ENCODE measurements at places on chromosomes 2 and 18.

DNA sequence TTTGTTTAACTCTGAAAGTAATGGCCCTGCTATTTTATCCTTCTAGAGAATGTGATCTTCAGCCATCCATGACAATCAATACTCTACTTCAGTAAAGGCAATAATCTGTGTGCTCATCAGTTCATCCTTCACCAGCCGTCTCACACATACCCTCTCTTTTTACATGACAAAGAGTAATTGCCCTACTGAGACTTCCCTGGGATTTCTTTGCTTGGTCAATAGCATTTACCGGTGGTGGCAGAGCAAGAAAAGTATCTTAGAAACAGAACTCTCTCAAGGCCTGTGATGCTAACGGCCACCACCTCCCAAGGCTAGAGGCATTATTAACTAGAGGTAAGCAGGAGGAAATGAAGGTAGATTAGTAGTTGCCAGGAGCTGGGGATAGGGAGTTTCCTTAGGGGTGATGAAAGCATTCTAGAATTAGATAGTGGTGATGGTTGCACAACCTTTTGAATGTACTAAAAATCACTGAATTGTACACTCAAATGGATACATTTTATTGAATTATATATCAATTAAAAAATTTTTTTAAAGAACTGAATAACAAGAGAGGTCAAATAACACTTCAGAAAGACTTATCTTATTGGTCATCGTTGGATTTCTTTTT lies 57.9 kb upstream of the EPC2 start:
- no peak for DNase-seq

GRCh38 chr2:31234683-31235503 lies 941 bp downstream of the EHD3 start:
- DNase-seq: no peak

- no peak for DNase-seq
Observed at GRCh38 chr18:23912356-23912755, 102.2 kb upstream of the TTC39C start.

- no peak for DNase-seq
Observed at GRCh38 chr2:235131334-235132305, 179.8 kb downstream of the SH3BP4 start.

- DNase-seq: no peak
Observed at GRCh38 chr18:11747731-11748130, 58.7 kb downstream of the GNAL start.

DNA sequence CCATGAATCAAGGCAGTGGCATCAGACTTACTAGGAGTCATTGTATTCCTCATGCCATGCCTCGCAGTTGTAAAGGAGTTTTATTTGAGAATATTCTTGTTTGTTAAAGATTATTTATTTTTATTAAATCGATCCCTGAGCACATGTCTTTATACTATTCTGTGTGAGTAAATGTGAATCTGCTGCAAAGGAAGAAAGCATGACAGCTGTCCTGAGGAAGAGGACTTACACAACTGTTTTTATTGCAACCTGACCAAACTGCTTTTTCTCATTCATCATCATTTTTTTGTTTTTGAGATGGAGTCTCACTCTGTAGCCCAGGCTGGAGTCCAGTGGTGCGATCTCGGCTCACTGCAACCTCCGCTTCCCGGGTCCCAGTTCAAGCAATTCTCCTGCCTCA lies 34.1 kb downstream of the INO80D start:
- DNase-seq: no peak

GRCh38 chr2:238866656-238867277 lies 18.9 kb downstream of the TWIST2 start:
- DNase-seq: no peak

- DNase-seq: no peak
Observed at GRCh38 chr2:18484625-18485024, 75.8 kb downstream of the RDH14 start.

- no peak for DNase-seq
Observed at GRCh38 chr2:9699139-9700108, 68.6 kb upstream of the YWHAQ start.

DNA sequence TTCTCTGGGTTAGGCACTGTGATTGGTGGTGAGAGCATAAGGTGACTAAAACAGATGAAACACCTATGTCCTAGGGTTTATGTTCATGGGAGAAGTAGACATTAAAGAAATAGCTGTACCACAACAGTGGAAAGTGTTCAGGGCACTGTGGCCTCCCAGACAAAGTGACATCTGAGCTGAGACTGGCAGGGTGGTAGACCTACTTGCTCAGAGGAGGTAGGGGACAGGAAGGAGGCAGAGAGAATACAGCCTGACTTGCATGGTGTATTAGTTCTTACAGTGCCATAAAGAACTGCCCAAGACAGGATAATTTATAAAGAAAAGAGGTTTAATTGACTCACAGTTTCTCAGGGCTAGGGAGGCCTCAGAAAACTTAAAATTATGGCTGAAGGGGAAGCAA lies 82.6 kb downstream of the MAPRE2 start:
- no peak for DNase-seq

- DNase-seq: no peak
Observed at GRCh38 chr2:99660616-99661406, 171.0 kb upstream of the REV1 start.

DNA sequence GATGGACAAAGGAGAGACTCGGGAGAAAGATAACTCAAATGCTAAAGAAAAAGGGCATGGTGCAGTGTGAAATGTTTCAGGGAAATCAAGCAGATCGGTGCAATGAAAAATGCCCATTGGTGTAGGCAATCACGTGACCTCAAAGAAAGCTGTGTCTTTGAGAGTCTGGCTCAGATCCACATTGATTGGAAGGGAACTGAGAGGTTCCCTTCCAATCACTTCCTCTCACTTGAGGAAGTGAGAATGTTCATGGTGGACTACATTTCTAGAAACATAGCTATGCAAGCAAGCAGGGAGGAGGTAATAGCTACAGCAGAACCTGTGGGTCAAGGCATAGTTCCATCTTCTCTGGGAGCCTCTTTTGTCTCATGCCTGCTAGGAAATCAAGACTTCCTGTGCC lies 187.4 kb downstream of the LPIN1 start:
- no peak for DNase-seq

- DNase-seq: no peak
Observed at GRCh38 chr2:146985753-146986152, 859.1 kb upstream of the ACVR2A start.

GRCh38 chr2:192035731-192036442 lies 158.8 kb downstream of the TMEFF2 start:
- no peak for DNase-seq

DNA sequence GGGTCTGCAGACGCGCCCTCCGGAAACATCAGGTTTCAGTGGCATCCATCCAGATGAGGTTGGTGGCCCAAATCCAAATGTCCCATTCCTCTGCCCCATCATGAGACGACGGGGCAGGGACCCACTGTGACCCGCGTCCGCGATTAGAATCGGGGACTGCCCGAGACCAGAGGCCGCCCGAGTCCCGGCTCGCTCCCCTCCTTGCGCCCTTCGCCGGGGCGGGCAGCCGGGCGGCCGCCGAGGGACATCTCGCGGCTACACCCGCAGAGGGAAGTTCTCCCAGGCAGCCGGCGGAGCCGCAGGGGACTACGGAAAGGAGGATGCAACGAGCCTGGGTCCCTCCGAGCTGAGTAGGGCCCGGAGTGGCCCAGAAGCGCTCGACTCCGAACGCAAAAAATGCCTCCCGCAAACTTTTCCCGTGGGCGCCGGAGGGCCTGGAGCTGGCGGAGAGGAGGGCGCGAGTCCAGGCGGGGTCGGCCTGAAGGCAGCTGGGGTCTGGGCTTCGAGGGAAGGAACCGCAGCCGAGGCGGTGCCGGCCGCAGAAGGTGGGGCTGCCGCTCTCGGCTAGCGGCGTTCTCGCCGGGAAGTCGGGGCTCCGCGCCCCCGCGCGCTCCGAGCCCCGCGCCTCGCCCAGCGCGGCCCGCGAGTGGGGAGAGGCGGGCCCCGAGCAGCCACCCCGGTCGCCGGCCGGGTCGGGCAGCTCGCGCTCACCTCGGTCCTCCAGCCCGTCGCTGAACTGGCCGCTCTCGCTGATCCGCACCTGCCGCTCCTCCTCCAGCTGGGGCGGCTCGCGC lies 580 bp downstream of the TMEM163 start:
- DNase-seq: no peak

GRCh38 chr2:62216113-62216512 lies 20.2 kb downstream of the B3GNT2 start:
- DNase-seq: no peak

GRCh38 chr2:192265751-192266150 lies 71.0 kb upstream of the TMEFF2 start:
- DNase-seq: no peak

- no peak for DNase-seq
Observed at GRCh38 chr2:134917360-134917865, 1.2 kb upstream of the CCNT2 start.

- DNase-seq: no peak
Observed at GRCh38 chr18:37584952-37585695, 19.5 kb upstream of the CELF4 start.

DNA sequence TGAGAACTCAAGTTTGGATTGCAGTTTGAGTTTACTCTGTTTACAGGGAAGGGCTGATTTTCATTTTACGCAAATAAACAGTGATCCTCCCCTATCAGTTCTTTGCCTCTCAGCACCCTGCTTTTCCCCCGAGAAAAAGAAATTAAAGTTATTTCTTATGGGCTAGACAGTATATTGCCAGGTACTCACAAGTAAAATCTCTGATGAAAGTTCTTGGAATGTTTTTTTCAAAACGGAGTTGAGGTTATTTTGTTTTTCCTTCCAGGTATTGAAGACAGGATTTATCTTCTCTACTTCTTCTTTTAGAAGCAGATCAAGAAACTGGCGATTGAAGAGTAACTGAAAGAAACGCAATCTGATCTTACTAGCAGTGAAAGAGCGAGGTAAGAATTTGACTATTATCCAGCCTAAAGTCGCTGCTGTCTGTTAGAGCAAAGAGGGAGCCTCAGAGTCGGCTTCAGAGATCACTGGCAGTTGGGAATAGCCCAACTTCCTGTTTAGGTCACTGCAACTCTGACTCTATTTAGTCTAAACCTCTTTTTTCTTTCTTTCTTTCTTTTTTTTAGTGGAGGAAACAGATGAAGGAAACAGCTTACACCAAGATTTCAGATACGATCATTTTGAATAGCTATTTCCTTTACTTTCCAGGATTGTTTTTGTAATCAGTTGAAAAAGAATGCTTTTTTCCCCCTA lies at the start of gene TFPI:
Gene TFPI, minus strand, starts transcription at position 425 of the 693 bp plus-strand sequence. CDS start 50,667 bp downstream, outside the sequence.
- no peak for DNase-seq

GRCh38 chr2:69652206-69652605 lies 8.7 kb upstream of the AAK1 start:
- DNase-seq: no peak

- no peak for DNase-seq
Observed at GRCh38 chr2:191421950-191422349, 176.7 kb downstream of the MYO1B start.

DNA sequence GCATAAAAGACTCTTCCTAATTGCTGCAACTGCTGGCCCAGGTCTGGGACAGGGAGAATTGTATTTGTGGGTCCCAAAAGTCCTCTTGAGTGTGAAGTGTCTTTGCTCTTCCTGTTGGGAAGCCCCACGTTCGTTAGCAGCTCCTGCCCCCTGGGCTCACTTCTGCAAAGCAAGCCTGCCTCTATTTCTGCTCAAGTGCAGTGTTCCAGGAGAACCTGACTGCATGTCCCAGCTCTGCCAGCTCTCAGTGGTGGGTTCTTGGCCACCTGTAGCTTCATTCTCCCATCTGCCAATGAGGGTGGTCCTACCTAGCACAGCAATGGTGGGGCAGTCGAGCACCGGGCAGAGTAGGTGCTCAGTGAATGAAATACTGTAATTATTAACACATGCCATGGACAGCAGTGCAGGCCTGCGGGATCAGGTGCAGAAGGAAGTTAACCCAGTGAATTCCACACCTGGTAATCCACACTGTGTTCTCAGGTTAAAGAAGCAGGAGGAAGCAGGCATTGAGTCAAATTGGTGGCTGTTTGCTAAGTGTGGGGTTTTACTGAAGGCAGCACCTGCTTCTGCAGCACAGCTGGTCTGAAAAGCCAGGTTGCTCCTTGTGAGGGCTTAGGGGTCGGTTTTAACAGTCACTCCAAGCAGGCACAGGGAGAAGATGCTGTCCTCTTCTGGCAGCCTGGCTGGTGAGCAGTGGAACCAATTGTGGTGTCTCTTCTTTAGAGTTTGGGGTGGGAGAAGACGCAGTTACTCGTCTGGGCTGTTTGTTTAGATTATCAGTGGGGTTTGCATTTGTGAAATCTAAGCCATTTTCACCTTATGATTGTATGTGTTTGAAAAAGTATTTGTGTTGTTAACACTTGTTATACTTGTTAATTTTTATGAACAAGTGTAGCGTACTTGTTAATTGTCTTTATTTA lies 54.3 kb downstream of the DGKD start:
- DNase-seq: no peak

DNA sequence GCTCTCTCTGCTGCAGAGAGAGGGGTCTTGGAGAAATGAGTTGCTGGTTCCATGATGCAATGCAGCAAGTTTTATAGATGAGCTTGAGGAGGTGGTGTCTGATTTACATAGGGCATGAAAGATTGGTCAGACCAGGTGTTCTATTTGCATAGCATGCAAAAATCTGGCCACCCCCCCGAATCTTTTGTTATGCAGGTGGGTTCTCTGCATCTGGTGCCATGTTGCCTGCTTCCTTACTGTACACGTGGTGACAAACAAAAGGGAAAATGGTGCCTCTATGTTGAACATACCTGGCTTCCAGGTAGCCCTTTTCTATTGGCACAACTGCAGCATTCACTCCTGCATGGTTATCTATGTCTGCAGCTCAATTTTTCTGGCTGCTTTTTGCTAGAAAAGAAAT lies 169.4 kb downstream of the GALNT1 start:
- no peak for DNase-seq

Data from activated naive CD4-positive, alpha-beta T cell (primary cell).